ENCODE measurements at places on chromosomes 5 and 9. TPM values are rescaled to one million over a fixed set of nuclear protein-coding genes. Genes with fewer than 3 reads are reported as not detected.

Gene IL5
- total RNA-seq: not detected

Gene PRDM9
- not detected for total RNA-seq

Gene NUTM2F
- not detected for total RNA-seq

Gene ENHO
- total RNA-seq: 37.6 TPM

Gene TPD52L3
- total RNA-seq: not detected

Gene CDH10
- 50.1 TPM for total RNA-seq

Gene FOXD4L4
- 0.78 TPM for total RNA-seq

Gene TSSK1B
- 0.16 TPM for total RNA-seq

Gene FLT4
- 2.3 TPM for total RNA-seq

Gene RPP25L
- total RNA-seq: 5.5 TPM

All from occipital lobe (tissue), 3 donors.